Sigmoid colon (tissue), 7 donors: ENCODE measurements at places on chromosomes 11 and 22. TPM values are rescaled to one million over a fixed set of nuclear protein-coding genes. Genes with fewer than 3 reads are reported as not detected.

The CCDC73 gene
- total RNA-seq: not detected

GRCh38 chr22:24550028-24550901 lies 4.7 kb downstream of the GUCD1 start:
- H3K27ac ChIP-seq: no peak overlapping the region
- peaks cover 21% of the 10 kb centered on the region for H3K36me3 ChIP-seq
- peaks cover 26% of the 10 kb centered on the region for H3K4me1 ChIP-seq
- no peak overlapping the region for H3K4me3 ChIP-seq

DNA sequence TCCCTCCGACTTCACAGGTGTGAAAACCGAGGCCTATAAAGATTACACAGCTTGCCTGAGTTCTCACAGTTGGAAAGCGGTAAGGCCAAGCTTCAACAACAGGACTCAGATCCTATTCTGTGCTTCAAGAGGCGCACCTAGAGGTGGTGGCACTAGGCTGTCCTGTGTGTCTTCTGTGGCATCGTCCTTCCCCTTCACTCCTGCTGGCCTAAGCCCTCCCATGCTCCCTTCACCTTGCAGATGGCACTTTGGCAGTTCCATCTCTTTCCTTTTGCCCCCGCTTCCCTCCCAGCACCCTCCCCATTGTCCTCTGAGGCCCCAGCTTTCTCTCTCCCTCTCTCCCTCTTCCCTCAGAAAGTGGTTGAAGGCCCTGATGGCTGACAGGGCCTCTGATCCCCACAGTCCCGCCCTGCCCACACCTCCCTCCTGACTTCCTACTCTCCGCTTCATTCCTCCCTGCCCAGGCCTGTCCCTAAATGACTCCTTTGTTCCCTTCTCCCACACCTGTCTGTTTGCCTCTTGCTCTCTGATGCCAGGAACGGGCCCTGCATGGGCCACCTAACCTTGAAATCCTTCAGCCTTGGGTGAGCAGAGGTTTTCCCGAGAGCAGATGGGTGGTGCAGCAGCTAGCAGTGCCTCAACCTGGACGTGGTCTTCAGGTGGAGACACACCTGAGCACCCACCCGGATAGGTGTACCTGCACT lies 5.8 kb downstream of the TRIM29 start:
- no peak overlapping the region for H3K27ac ChIP-seq
- H3K4me3 ChIP-seq: no peak overlapping the region
- DNase-seq: peak; percentile 54
- H3K27me3 ChIP-seq: no peaks in the 10 kb centered on the region

GRCh38 chr11:109914038-109914437 lies 179.2 kb upstream of the ZC3H12C start:
- no peak for DNase-seq
- H3K27ac ChIP-seq: no peak overlapping the region
- H3K27me3 ChIP-seq: no peaks in the 10 kb centered on the region
- no peaks in the 10 kb centered on the region for H3K36me3 ChIP-seq
- no peak overlapping the region for H3K4me3 ChIP-seq

DNA sequence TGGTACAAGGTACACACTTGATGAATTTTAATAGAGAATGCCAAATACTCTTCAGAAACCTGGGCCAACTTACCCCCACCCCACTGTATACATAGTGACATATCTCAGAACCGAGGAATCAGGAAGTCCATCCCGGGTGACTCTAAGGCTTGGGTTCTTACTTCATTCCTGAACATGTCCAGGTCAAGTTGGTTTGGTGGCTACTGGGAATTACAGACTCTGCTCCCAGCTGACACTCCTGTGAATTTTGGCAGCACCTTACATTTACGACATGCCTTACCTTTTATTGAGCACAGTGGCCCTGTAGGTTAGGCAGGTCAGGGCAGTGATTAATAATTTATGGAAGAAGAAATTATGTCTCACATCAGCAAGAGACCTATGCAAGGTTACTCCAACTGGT lies 70.1 kb upstream of the LDLRAD3 start:
- no peaks in the 10 kb centered on the region for H3K4me1 ChIP-seq
- DNase-seq: no peak
- H3K27ac ChIP-seq: no peak overlapping the region
- no peaks in the 10 kb centered on the region for H3K27me3 ChIP-seq
- H3K4me3 ChIP-seq: no peak overlapping the region
- no peaks in the 10 kb centered on the region for H3K36me3 ChIP-seq

- H3K27ac ChIP-seq: no peak overlapping the region
- DNase-seq: no peak
- no peaks in the 10 kb centered on the region for H3K36me3 ChIP-seq
- no peaks in the 10 kb centered on the region for H3K4me1 ChIP-seq
- no peak overlapping the region for H3K4me3 ChIP-seq
Measured at GRCh38 chr11:32466279-32466915, 31.1 kb upstream of the WT1 start.

The ANO3 gene
- 0.68 TPM for total RNA-seq
